Activated CD8-positive, alpha-beta memory T cell treated with anti-CD3 and anti-CD28 coated beads for 1 hour (primary cell): ENCODE measurements at places on chromosomes 16 and 17.

DNA sequence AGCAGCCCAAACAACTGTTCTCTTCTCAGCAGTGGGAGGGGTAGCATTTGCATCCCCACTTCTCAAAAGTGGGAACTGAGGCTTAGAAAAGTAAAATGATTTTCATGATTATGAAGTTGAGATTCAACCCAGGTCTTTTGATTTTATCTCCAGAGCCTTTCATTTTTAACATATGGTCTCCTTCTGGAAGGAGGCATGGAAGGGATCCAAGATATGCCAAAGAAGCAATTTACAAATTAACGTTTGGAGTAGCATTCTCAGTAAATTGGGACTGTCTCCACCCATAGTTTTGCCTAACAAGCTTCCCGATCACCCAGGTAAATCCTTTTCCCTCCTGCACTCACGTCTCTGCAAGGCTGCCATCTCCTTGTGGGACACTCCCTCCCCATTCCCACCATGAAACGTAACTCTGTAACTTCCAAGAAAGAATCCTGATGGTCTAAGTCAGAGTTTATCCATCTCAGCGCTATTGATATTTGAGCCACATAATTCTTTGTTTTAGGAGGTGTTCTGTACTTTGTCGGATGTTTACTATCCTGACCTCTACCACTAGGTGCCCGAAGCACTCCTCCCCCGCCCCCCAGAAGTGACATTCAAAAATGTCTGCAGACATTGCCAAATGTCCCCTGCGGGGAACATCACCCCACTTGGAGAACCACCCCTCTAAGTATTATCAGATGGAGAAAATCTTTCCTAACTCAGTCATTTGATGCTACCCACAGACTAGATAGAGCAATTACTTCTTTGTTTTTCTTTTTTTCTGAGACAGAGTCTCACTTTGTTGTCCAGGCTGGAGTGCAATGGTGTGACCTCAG is 32.9 kb upstream of the NFAT5 start:
- no peak for DNase-seq

- no peak for DNase-seq
Observed at GRCh38 chr16:24667244-24667764, 62.1 kb upstream of the TNRC6A start.

GRCh38 chr17:59828478-59828760 is 64.3 kb downstream of the TUBD1 start:
- no peak for DNase-seq

- no peak for DNase-seq
Observed at GRCh38 chr16:56961851-56962281, at the start of gene CETP. Gene CETP (plus strand): TSS chr16:56961950. CDS start chr16:56961980, 30 bp downstream.

DNA sequence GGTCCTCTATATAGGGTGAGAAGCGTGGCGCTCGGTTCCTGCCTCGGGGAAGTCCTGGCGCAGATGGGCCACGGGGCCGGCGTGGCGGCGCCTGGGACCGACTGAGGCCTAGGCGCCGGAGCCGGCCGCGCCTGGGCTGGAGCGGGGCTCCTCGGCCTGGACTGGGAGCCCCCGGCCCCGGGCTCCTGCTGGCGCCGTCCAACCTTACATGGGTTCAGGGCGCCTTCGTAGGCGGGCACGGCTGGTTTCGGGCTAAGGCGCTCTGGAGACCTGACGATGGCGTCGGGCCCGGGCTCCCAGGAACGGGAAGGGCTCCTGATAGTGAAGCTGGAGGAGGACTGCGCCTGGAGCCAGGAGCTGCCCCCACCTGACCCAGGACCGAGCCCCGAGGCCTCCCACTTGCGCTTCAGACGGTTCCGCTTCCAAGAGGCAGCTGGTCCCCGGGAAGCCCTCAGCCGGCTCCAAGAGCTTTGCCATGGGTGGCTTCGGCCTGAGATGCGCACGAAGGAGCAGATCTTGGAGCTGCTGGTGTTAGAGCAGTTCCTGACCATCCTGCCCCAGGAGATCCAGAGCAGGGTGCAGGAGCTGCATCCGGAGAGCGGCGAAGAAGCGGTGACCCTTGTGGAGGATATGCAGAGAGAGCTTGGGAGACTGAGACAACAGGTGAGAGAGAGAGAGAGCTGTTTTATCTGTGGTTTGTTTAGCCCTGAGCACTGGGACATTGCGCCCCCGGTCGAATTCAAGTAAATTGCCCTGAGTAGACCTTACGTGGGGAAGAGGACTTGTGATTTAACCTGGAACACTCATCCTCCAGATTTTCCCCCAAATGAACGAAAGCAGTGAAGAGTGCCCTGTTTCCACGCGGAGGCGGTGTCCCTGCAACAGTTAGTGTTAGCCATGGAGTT is 504 bp downstream of the ZNF263 start:
- DNase-seq = no peak

GRCh38 chr17:58516644-58517377 is 2.4 kb upstream of the MTMR4 start:
- no peak for DNase-seq

GRCh38 chr17:74011966-74012365 is 191.5 kb upstream of the RPL38 start:
- no peak for DNase-seq

GRCh38 chr16:64469351-64469750 is 652.5 kb downstream of the CDH11 start:
- DNase-seq = no peak

DNA sequence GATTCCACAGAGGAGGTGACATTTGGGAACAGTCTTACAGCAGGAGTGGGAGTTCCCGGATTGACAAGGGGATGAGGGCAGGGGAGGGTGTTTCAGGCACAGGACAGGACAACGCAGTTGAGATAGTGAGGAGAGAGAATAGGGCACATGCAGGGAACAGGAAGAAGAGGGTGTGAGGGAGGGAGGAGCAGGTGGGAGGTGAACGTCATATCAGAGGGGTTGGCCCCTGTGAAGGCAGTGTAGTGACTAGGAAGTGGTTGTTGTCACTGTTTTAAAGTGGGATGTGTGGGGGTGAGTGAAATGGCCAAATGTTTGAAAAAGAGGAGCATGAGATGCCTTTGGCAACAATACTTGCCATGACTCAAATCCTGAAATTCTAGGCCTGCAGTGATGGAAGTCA is 12.2 kb downstream of the PRKCB start:
- no peak for DNase-seq

GRCh38 chr17:80859002-80859941 is 132.4 kb upstream of the CHMP6 start:
- DNase-seq = no peak

- DNase-seq = no peak
Observed at GRCh38 chr17:64400642-64401041, 10.0 kb upstream of the PECAM1 start.

- DNase-seq = no peak
Observed at GRCh38 chr16:79628501-79628975, 28.0 kb upstream of the MAF start.

DNA sequence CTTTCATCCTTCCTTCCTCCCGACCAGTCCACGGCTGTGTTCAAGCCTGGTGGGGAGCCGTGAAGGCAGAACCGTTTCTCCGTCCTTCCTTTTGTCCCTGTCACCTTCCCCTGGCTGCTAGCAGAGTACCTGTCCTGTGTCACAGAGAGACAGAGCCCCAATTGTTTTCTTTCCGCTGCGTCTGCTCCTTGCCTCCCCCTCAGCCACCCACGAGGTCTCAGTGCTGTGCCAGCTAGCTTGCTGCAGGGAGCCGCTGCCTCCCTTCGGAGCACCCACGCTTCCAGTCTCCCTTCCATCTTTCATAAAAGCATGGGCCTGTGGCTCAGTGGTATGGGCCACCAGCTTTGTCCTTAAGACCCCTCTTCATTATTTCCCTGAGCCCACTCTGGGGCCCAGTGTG is 62.2 kb downstream of the MPRIP start:
- DNase-seq = no peak
